ENCODE measurements at places on chromosomes 7 and 10.

DNA sequence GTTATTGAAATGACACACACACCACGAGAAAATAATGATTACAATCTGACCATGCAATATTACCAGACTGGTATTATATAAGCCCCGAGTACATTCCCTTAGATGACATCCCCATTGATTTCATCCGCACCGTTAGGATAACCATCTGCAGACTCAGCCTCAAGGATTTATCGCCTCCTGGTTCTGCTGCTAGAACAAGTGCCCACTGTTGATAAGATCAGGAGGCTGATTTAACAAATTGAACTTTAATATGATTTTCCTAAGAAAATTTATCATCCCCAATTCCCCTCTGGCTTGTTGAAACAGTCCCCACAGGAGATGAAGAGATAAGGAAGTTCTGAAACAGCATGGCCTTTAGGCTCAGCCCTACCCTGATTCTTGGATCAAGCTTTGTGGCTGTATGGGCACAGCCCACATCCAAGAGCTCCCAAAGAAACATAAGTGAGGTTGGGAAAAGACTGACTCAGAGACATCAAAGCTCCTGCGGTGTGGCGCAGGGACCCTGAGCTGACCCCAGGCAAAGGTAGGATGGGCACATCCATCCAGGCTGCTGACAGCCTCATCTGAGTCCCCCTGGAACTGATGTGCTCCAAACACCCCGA, 59.2 kb upstream of the CHCHD3 start:
- DNase-seq, result no peak

DNA sequence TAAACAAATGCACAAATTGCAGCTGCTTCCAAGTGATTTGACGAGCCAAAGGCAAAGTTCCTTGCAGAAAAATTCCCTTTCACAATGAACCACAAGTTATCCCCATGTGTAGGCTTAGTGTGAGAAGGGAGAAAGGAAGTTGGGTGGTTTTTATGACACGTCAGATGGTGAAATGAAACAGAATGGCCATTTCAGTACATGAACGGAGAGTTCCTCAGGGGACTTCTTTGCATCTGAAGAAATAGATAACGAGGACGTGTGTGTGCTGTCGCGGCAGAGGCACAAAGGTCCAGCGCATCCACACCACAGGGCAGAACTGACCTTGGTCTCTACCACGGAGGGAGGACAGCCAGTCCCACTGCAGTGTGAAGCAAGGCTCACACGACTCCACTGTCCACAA, 135.9 kb downstream of the PAXIP1 start:
- peak; percentile 53 for DNase-seq

- peak; percentile 78 for DNase-seq
These were observed 14.5 kb downstream of the LBX1 start for GRCh38 chr10:101214446-101215396.

GRCh38 chr10:125628104-125629049, 54.6 kb downstream of the TEX36 start:
- DNase-seq, result no peak

- no peak for DNase-seq
These were observed 58.9 kb downstream of the FAM53B start for GRCh38 chr10:124685261-124685660.

- DNase-seq, result no peak
These were observed 105.9 kb downstream of the CPEB3 start for GRCh38 chr10:92184977-92185376.

DNA sequence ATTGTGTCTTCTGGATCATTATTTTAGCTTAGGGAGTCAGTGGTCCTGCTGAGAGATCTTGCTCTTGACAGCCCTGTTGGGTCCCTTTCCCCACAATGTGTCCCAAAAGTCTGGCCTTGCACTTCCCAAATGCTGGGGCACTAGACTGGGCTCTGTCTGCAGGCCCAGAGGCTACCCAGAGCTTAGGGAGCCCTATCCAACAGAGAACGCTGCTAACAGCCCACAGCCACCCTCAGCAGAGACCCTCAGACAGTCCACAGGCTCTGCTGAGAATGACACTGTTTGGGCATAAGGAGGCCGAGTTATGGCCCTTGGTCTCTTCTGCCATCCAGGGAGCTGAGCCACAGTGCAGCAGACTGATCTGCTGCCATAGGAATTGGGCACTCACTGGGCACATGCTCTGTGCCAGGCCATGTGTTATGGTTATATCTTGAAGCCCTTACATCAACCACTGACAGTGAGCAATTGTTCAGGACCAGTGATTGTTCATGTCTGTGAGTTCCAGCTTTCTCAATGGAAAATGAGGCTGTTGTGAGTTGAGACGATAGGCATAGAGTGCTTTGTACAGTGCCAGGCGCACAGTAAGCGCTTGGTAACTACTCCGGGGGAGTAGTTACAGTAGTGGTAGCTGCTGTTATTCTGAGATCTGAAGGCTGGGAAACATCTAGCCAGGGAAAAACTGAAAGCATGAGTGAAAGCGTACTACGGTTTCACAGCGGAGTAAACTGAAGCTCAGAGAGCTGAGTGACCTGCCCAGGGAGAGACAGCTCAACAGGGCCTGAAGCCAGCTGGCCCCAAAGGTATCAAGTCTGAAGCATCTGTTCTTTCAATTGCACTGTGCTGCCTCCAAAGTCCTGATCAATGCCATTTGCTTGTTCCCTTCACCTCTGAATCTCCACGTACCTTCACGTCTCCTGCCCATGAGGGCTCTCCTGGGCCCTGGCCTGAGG, 77.6 kb upstream of the PRLHR start:
- no peak for DNase-seq

GRCh38 chr10:11515596-11516430, 95.6 kb downstream of the USP6NL start:
- DNase-seq, result peak; percentile 37

DNA sequence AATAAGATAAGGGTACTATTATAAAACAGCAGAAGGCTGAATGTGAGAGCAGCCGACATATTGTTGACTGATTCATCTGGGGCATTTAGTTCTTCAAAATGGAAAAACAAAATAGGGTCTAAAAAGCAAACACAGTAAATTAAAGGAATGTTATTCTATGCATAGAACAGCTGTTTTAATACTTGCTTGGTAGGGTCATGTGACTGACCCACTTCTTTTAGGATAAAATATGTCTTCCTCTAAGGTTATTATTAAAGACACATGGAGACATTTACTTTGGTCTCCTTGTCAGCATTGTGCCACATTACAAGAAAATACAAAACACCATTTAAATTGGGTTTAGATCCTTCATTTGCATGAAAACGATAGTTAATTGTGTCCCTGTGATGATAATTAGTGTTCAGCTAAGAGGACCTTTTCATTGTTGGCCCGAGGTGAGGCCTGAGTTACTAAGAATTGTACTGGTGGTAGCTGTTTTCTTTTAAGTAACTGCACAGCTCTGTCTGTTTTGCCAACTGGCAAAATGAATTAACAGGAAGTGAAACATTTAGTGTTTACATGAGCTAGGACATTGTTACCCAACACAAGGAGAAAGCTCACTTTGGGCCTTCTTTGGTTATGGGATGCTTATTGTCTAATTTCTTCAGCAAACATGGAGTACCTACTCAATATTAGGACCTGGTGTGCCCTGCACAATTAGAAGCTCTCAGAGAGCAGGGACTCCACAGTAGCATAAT, 764.4 kb downstream of the LRMDA start:
- DNase-seq, result no peak

GRCh38 chr7:80699721-80700256, 61.3 kb downstream of the CD36 start:
- DNase-seq, result no peak
